HuH-7.5 (cell line): ENCODE measurements at places on chromosomes 1 and 21.
A peak's percentile ranks its signal among the peaks of the same experiment; 100 is the strongest.

- DNase-seq: no peak
Observed at GRCh38 chr1:125086611-125087010, 3901.8 kb downstream of the SRGAP2C start.

DNA sequence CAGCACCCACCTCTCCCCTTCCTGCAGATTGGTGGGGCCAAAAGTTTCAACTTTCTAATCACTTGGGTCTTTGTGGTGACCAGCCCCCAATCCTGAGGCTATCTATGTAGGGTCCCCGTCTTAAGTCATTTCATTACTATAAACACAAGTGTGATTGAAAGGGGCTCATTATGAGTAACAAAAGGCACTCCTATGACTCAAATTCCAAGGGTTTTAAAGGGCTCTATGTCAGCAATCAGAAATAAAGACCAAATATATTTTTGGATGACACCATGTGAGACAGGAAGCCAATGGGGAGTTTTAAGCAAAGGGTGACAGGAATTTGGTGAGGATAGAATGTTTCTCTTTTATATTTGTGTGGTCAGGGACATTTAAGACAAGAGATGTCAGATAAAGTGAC lies 6.2 kb downstream of the ERO1B start:
- DNase-seq: no peak

GRCh38 chr1:85274969-85275453 lies 1.4 kb downstream of the BCL10 start:
- DNase-seq: no peak

DNA sequence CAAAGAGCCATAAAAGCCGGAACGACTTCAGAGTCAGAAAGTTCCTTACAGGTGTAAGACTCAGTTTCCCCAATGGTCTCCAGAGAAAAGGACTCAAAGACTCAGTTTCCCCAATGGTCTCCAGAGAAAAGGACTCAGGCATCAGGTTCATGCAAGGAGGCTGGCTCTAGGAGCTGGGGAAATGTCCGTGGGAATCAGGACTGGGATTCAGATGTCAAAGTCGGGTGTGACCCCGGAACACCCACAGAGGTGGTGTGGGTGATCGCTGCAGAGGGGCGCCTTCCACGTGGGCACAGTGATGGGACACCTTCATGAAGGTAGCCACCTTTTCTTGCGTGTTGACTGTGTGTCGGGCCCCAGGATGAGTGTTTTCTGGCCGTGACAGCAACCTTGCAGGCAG lies 340.8 kb downstream of the NPHP4 start:
- no peak for DNase-seq

GRCh38 chr1:160997323-160998038 lies 23.5 kb downstream of the F11R start:
- DNase-seq: peak; percentile 39

DNA sequence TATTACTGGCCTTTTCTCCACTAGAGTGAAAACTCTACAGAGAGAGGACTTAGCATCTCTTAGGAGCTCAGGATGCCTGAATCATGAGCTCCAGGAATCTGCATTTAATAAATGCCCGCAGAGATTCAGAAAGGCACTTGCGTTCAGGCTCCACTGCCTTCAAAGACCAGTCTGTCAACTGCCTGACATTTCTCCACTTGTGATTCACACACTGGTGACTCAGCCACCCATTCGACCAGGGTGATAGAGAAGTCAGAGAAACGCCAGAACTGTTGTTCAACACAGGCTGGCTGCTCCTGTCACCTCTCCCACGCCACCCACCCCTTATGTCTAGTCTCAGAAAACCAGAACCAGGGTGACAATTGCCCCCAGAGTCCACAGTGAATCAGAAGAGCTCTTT lies 26.9 kb upstream of the LBR start:
- DNase-seq: peak; percentile 46

DNA sequence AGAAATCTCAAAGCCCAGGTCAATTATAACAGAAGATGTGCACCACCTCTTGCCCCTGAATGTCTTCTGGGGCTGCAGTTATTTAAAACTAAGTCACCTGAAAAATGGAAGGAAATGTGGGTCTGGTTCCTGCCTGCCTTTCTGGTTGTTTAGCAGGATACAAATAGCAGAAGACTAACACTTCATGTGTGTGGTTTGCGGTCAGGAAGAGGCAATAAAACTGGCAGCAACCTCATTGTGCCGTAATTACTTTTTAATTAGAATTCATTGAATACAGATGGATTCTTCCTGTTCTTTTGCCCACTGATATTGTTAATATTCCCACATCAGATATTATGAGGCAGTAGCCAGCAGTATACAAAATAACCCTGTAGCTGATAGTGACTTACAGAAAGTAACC lies 345.7 kb downstream of the ZNF326 start:
- DNase-seq: no peak

GRCh38 chr1:25704267-25704691 lies 87.7 kb downstream of the MAN1C1 start:
- DNase-seq: no peak

DNA sequence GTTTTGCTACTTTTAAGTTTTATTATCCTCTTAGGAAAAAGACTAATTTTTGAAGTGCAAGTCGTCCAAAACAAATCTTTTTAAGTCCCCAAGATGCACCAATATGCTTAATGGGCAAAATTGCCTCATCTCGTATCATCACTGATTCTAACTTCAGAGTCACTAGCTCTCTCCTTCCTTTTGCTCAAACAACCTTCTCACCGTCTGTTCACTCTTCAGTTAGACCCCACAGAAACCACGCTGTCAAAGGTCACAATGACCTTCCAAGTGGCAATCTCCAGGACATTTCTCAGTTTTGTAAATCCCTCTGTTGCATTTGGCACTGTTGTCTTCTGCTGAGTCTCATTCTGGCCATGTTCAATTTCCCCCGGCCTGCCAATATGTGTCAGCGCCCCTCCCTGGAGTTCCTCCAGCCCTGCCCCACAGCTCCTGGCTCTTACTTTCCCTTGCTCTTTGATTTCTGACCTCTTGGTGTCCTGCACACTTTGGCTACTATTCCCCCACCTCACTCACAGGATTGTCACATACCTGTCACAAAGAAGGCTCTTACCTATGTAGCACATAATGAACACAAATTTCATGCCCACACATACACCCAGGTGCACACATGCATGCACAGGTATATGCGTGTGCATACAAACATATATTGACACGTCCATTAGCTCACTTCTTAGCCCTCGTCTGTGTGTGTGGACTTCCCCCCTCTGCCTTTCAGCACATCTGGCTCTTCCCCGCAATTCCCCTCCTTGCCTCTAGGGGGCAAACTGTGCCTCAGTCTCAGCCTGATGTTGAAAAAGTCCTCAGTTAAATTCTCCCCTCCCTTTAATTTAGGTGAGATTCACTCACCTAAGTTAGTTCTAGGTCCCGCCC lies 354.0 kb upstream of the DUSP10 start:
- DNase-seq: peak; percentile 18

- peak; percentile 26 for DNase-seq
Observed at GRCh38 chr1:94962409-94963265, 35.7 kb upstream of the CNN3 start.

DNA sequence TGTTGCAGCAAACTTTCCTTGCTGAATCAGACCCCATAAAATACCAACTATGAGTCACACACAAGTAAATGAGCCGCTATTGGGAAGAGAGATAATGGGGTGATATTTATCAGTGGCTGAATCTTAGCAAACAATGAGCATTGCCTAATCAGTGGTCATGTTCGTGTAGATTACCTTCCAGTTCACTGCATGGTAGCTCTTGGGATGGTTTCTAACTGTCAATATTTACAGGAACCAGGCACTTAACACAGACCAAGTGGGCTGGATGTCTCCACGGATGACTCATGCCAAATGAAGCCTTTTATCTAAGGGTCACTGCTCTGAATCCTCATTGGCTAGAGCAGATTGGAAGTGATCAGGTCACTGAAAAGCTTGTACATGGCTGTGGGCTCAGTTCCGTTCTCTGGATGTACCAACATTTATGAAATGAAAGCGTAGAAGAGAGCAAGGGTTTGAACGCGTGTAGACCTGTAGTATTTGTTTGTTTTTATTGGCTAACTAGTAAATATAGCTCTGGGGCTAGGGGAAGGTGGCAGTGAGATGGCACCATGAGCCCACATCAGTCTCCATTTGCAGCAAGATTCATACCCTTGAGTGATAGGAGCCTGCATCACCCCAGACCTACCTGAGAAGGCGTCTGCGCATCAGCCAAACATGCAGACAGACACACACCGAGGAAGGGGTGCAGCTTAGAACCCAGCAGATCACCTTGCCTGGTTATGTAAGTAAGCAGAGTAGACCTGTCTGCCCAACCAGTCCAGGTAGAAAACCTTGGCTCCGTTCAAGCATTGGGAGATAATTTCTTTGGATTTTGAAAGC lies 153.3 kb downstream of the TOMM20 start:
- DNase-seq: peak; percentile 78

DNA sequence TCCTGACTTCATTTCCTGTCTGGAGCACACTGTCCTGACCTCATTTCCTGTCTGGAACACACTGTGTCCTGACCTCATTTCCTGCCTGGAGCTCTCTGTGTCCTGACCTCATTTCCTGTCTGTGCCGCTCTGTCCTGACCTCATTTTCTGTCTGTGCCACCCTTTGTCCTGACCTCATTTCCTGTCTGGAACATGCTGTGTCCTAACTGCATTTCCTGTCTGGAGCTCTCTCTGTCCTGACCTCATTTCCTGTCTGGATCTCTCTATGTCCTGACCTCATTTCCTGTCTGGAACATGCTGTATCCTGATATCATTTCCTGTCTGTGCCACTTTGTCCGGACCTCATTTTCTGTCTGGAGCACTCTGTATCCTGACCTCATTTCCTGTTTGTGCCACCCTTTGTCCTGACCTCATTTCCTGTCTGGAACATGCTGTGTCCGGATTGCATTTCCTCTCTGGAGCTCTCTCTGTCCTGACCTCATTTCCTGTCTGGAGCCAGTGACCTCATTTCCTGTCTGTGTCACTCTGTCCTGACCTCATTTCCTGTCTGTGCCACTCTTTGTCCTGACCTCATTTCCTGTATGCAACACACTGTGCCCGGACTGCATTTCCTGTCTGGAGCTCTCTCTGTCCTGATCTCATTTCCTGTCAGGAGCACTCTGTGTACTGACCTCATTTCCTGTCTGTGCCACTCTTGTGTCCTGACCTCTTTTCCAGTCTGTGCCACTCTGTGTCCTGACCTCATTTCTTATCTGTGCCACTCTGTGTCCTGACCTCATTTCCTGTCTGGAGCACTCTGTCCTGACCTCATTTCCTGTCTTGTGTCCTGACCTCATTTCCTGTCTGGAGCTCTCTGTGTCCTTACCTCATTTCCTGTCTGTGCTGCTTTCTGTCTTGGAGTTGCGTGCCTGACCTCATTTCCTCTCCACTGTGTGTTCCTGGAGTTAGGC lies 27.6 kb downstream of the SKI start:
- DNase-seq: no peak

DNA sequence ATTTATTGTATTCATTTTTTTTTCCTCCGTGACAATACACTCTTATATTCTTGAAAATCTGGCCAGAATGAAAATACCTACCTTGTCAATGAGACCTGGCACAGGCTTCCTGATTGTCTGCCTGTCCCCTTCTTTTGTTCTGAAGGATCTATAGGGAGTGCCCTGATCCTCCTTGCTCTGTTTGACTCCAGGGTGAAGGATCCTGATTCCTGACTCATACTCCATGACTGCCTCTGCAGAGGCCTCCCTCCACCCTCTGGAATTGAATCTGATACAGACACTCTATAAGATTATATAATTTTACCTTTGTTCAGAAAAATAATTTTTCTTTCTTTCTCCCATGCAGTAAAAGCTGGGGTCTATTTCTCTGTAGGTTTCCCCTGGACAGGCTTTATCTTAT lies 116.2 kb downstream of the HMCN1 start:
- no peak for DNase-seq
